AG04450 (cell line): ENCODE measurements at places on chromosomes 4 and X.

DNA sequence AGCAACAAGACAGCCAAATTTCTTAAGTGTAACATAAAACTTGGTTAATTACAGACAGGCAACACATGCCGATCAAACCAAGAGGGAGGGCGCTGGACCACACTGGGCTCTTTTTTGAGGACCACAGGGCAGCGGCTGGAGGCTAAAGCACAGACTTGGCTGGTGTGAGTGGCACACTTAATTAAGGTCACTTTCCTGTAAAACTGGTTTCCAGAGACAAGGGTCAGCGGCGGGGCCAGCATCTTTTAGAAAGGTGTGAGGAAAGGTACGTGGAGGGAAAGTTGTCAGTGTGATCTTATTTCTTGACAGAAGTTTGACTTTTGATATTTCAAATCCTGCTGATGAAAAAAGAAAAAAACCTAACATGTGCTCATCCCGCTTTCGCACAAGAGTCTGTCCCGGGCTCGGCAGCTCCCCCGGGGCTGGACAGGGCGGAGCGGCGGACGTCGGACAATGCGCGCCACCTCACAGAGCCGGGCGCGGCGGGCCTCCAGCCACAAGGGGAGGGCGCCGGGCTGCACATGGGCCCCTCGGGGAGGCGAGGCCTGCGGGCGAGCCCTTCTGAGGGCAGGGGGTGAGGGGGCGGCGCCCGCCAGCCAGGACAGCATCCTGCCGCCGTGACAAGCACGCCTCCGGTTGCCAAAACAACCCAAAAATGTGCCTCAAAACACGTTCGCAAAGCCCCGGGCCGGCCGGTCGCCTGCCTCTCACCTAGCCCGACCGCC lies 660 bp upstream of the HSPA4L start:
- no peak for DNase-seq

GRCh38 chr4:123409334-123409733 lies 12.7 kb downstream of the SPRY1 start:
- DNase-seq: no peak

GRCh38 chr4:142378179-142378578 lies 467.9 kb downstream of the INPP4B start:
- no peak for DNase-seq

DNA sequence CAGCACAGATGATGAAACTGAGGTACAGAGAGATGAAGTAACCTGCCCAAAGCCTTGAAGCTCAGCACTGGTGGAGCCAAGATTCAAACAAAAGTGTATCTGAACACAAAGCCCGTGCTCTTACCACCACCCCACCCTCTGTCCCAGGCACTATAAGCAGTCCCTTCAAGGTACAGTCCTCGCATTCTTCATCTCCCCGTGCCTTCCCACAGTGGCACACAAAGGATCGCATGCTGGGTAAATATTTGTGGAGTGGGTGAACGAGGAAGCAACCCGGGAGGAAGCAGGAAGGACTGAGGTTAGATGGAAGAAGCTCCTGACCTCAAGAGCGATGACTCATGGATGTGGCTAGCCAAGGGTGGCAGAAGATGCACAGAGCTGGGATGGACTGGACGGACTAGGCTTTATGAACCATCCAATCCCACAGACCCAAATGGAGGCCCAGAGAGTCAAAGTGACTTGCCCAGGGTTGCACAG lies 18.4 kb downstream of the IQSEC2 start:
- DNase-seq: no peak

DNA sequence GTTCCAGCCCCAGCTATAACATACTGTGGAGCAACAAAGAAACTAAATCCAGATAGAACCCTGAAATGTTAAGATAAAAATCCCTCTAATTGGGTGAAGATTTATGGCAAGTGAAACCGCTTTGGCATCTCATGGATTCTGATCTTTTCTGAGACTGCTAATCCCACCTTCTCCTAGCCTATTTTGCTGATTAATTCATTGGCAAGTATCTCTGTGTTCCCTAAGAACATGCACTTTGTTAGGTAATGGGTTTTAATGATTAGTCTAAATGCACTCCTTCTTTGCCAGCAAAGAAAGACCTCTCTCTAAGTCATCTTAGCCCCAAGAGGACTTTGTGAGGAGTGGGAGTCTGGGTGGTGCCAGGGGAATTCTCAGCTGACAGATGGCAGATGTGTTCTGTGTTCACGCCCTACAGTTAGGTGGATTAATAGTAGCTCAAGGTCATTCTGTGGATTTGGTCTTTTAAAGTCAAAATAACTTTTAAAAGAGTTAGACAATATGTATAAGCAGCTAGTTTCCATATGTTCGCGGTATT lies 171.3 kb downstream of the UNC5C start:
- DNase-seq: no peak

GRCh38 chrX:23317799-23318724 lies 16.6 kb upstream of the PTCHD1 start:
- DNase-seq: no peak

DNA sequence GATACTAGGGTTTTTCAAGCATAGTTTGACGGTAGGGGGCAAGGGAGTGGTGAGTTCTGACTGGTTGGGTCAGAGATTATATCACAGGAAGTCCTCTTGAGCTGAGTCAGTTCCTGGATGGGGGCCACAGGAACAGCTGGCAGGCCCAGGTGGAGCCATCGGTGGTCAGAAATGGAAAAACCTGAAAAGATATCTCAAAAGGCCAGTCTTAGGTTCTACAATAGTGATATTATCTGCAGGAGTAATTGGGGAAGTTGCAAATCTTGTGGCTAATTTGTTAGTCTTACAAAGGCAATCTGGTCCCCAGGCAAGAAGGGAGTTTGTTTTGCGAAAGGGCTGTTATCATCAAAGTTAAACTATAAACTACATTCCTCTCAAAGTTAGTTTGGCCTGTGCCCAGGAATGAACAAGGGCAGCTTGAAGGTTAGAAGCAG lies 159.3 kb downstream of the PTCHD1 start:
- no peak for DNase-seq

DNA sequence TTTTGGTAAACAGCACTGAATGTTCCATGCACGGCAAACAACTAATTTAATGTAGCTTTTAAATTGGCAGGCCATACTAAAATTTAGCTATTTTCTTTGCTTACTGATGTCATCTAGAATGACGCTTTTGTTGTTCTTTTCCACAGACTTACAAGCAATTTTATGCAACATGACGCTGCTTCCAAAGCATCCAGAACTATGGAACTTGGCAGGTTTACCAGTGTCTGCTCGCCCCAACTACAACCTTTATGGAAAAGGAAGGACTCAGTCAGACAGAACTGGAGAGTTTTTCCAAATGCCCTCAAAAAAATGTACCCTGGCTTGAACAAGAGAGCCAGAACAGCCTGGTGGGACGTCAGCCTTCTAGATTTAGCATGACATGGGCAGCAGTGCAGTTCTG lies 58.7 kb downstream of the ANOS1 start:
- no peak for DNase-seq

- DNase-seq: no peak
Measured at GRCh38 chrX:16845686-16846085, 24.5 kb downstream of the RBBP7 start.

DNA sequence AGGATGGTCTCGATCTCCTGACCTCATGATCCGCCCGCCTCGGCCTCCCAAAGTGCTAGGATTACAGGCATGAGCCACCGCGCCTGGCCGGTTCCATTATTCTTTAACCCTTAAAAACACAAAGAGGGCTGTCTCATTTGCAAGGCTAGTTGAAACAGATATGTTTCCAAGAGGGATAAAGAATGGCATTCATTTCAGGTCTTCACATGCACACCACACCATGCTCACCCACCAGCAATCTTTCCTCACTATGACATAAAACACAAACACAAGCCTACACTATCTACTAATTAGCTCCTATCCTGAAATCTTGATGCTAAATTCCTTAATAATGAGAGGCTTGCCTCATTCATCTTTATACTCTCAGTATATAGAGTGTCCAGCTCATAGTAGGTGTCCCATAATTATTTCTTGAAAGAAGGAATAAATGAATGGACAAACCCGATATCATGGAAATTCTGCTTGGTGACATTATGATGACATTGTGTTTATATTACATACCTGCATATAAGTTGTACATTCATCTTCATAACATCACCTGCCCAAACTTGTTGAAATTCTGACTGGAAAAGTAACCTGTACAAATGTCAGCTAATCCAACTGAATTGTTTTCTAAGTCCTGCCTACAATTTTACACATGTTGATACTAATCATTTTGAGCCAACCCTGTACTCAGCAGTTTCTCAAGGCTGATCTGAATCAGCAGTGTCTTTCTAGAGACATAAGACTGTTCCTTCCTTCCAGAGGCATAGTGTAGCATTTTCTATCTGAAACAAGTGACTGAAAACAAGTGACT lies 408.5 kb downstream of the KLHL13 start:
- DNase-seq: no peak

DNA sequence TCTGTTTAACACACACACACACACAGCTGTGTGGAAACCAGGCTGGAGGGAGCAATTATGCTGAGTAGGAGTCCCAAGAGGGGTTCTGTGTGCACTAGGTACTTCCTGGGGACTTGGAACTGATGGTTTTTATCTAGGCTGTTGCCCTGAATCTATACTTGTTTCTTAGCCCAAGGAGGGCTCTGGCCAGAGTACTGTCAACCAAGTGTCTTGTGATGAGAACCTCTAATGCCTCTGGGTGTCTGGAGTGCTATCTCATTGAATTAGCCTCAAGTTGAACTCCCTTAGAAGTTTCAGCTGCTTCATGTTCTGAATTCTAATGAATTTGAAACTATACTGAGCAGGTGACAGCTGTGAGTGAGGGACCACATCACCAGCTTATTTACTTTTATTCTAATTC lies 16.6 kb downstream of the ARHGAP24 start:
- no peak for DNase-seq

GRCh38 chr4:101953949-101954348 lies 163.4 kb downstream of the BANK1 start:
- DNase-seq: peak; percentile 16

- DNase-seq: no peak
Measured at GRCh38 chrX:45506149-45506730, 305.6 kb upstream of the DIPK2B start.

GRCh38 chr4:38278255-38278654 lies 318.1 kb downstream of the PTTG2 start:
- DNase-seq: no peak

DNA sequence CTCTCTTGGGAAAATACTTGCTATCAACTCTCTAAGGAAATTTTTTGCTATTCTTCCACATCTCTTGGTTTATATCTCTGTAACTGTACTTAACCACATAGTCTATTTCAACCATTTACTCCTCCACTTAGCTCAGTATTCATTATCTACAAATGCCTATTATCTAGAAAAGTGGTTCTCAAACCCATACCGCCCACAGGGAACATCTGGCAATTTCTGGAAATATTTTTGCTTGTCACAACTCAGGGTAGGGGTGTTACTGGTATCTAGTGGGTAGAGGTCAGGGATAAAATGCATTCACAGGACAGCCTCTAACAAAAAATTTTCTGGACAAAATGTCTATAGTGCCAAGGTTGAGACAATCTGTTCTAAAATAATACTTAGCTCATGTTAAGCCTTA lies 14.4 kb downstream of the ATRX start:
- DNase-seq: no peak

DNA sequence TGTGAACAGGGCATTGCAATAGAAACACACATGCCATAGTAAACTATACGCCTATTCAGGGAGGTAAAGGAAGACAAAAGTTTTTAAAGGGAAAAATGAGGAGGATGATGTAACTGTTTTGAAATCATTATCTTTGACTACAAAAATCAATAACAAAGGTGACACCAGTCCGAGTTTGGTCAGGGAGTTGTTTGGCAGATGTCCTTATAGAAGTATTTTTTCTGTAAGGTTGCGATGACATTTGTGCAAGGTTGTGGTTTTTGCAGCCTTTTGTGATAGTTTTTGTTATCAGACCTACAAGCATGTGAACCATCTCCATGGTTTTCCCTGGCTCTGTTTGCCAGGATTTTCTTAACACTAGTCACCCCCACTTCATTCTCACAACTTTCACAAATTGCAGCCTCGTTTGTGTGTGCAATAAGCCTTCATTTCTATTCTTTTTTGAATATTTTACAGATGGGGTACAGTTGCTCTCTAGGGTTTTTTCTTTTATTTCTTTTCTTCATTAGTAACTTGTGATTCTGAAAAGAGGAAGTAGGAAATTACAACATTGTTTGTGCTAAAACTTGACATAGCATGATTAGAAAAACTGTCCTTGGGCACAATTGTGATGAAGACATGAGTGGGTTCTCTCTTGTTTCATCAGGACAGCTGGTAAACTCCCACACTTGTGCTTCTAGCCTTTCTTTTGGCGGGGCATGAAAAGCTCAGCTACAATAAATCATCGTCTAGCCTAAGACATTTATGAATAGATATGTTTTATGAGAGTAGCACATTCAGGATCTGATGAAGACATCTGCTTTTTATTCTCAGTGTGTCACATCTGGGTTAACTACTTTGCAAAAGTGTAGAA lies 60.2 kb upstream of the PNPLA4 start:
- DNase-seq: no peak

- DNase-seq: no peak
Measured at GRCh38 chrX:125492439-125492838, 172.8 kb downstream of the TEX13C start.

DNA sequence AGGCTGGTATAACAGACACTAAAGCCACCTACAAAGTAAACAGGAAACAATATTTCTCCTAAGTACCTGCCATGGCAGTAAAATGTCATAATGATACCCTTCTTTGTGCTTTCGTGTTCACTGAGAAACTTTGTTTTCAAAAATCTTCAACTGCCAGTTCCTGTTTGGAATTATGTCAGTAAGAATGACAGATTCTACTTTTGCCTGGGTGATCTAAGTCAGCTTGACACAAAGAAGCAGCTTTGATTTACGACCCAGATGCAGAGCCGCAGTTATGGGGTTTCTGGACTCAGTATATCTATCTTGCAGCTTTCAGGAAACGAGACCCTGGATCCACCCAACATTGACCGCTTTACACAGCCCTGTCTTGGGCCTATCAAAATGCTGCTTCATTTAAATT lies 71.2 kb downstream of the SNX25 start:
- DNase-seq: no peak

- DNase-seq: peak; percentile 69
Measured at GRCh38 chr4:29046781-29047180, 1673.4 kb upstream of the PCDH7 start.

DNA sequence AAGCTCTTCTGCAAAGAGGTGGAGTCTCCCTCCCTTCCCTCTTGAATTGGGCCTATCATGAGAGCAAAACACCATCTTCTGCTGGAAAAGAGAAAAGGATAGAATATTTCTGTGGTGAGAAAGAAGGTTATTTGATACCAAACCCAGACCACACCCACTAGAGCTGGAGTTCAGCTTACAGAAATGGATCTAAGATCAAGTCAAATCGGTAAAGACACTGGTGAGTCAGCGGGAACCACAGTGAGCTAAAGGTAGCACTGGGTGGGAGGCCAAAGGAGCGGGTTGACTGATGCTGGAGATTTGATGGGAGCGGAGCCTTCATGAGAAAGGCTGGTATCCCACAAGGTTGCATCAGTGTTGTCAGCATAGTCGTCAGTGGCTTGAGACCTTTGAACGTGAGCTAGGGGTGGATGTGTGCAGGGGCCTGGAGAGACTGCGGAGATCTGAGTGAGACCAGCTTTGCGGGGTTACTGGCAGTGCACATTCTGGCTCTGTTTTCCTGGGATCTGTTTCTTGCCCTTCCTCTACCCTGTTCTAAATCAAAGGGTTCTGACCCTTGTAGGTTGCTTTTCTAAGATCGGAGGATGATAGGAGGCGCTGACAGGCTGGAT lies 106.4 kb upstream of the SCOC start:
- peak; percentile 50 for DNase-seq
